Skin of body (tissue), 3 donors: ENCODE measurements at places on chromosomes 6 and 20. TPM values are rescaled to one million over a fixed set of nuclear protein-coding genes. Genes with fewer than 3 reads are reported as not detected.

Gene IYD
- under 0.01 TPM for total RNA-seq

Gene HLA-DMA
- total RNA-seq = 7.1 TPM

GRCh38 chr6:158923805-158924498 is 76.0 kb downstream of the RSPH3 start:
- DNase-seq = no peak

- no peak for DNase-seq
Measured at GRCh38 chr20:32017711-32018251, 7.5 kb downstream of the CCM2L start.

GRCh38 chr6:149044528-149044927 is 273.0 kb upstream of the TAB2 start:
- DNase-seq = peak; percentile 57

DNA sequence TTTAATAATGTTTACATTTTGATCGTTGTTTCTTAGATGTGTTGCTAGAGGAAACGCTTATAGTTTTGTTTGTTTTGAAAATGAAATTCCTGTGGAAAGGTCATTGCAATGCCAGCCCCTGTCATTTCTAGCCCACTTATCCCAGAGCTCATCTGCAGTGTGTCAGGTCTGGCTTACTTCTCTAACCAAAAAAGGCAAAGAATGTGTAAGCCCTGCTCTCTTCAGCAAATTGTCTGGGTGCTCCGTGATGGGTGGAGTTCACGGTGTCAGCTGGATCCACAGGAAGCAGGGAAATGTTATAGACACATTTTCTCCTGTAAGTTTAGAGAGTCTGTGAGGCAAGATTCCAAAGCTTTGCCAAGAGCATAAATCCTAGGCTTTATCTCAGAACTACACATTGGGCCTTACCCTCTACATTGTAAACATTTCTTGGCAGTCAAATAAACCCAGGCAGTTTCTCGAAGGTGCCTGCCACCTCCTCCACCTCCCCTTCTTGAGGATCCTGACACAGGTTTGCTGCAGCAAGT is 50.9 kb downstream of the RPRD1B start:
- no peak for DNase-seq

DNA sequence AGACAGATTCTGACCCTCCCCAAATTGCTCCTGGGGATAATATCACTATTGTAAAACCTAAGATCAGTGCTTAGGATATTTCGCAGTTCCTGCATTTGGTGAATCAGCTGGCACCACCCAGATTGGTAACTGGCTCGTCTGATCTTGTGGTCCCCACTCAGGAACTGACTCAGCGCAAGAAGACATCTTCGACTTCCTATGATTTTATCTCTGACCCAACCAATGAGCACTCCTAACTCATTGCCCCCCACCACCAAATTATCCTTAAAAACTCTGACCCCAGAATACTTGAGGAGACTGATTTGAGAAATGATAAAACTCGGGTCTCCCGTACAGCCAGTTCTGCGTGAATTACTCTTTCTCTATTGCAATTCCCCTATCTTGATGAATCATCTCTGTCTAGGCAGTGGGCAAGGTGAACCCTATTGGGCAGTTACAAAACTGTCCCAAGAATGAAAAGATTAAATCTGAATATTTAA is 55.7 kb upstream of the PRND start:
- DNase-seq = no peak

- DNase-seq = no peak
Measured at GRCh38 chr20:14853079-14853478, 515.7 kb upstream of the FLRT3 start.

GRCh38 chr6:146857980-146858347 is 259.2 kb downstream of the ADGB start:
- no peak for DNase-seq

GRCh38 chr6:16129623-16130401 is 926 bp downstream of the MYLIP start:
- DNase-seq = peak; percentile 24
